ENCODE measurements at places on chromosomes 13 and 19.

- no peak for DNase-seq
These were observed 1.7 kb upstream of the C13orf42 start for GRCh38 chr13:51112771-51113170.

GRCh38 chr13:50257646-50258045, 242.4 kb downstream of the KCNRG start:
- DNase-seq: no peak

GRCh38 chr19:5141129-5141849, 172.4 kb downstream of the KDM4B start:
- DNase-seq: no peak

DNA sequence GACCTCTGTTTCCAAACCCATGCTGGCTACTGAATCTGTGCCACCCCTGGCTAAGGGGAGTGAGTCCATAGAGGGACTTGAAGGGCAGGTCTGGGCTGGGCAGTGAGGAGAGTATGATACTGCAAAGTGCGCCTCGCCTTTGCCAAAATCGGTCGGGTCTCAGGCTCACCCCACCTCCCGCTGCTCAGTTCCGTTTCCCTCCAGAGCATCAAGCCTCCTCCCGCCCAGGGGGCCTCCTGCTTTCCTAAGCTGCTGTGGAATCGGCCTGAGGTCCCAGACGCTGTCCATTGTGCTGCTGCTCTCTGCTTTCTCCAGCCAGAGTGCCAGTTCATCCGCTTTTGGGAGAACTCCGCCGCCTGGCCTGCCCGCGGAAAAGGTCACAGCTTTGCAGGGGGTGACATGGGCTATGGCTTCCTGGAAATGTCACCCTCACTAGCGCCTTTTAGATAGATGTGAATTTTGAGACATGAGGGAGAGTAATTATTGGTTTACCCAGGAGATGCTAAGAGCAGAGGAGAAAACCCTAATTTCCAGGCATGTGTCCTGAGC, 1418.4 kb downstream of the UQCRFS1 start:
- no peak for DNase-seq

GRCh38 chr19:3285647-3286176, 61.3 kb downstream of the CELF5 start:
- DNase-seq: peak; percentile 79

GRCh38 chr13:100560498-100561157, 28.0 kb downstream of the GGACT start:
- DNase-seq: no peak

GRCh38 chr19:55686311-55687050, 11.5 kb downstream of the EPN1 start:
- no peak for DNase-seq

GRCh38 chr13:20580257-20580656, 13.3 kb downstream of the IFT88 start:
- DNase-seq: no peak

GRCh38 chr13:65943024-65943423, 1287.1 kb downstream of the PCDH9 start:
- no peak for DNase-seq

DNA sequence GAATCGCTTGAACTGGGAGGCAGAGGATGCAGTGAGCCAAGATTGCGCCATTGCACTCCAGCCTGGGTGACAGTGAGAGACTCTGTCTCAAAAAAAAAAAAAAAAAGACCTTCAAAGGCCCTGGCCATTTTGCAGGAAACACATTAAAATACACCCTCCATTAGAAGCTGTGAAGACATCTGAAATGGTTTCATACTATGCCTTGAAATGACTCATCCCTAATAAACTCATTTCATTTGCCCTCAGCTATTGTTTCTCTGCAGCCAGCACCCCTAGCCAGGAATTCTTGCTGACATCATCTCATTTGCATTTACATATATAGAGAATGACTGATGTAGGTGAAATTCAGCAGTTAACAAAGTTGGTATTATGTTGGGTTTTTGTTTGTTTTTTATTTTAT, 8.7 kb downstream of the EML2 start:
- DNase-seq: no peak

DNA sequence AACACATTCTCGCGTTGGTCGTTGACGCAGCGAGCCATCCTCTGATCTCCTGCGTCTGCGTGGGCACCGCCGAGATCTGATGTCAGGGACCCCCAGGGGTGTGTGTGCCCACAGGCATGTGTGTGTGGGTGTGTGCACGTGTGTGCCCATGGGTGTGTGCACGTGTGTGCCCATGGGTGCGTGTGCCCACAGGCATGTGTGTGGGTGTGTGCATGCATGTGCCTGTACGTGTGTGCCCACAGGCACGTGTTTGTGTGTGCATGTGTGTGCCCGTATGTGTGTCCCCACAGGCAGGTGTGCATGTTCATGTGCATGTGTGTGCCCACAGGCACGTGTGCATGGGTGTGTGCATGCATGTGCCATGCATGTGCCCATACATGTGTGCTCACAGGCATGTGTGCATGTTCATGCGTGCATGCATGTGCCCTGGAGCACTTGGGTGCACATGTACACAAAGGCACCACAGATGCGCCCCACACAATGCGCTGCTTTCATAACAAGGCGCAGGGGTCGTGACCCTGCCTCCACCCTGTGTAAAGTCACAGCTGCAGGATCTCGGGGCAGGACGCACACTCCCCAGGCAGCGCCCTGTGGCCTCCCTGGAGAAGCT, 77.5 kb downstream of the RASA3 start:
- no peak for DNase-seq

GRCh38 chr19:53132141-53132991, at the start of gene ZNF415:
ZNF415 (minus strand) TSS chr19:53132910; CDS start chr19:53122676, 10,234 bp downstream.
- peak; percentile 80 for DNase-seq

GRCh38 chr19:2618611-2619010, 83.9 kb downstream of the GNG7 start:
- DNase-seq: no peak

DNA sequence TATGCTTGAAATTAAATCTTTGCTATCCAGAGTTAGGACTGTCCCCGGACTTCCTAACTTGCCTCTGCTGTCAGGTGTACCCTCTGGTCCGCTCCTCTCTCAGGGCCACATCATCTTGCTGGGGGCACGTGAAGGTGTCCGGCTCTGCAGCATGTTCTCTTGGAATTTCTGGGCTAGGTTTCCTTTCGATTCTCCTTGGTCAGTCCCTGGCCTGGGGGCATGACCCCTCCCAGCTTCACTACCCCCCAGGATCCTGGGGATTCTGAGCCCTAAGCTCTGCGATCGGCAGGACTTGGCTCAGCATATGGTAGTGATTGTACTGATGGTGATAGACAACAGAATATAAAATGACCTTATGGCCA, 5.1 kb upstream of the GPI start:
- DNase-seq: no peak

Measured in liver (tissue), 10 donors.